ENCODE measurements at places on chromosomes 6 and 20.
A peak's percentile ranks its signal among the peaks of the same experiment; 100 is the strongest.

DNA sequence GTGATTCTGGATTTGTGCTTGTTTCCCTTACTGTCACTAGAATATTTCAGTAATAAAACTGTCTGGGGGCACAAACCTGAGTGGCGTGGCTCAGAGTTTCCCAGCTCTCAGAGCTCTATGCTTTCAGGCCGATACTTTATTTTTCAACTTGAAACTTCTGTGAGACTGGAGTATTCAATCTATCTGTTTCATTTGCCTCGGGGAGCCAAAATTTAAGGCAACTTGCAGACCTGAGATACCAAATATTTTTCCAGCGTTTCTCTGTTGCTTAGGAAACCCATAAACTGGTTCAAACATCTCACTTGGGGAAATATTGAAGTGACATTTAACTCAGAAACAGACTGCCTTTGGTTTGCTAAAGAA lies 74.7 kb downstream of the SOBP start:
- DNase-seq: no peak

- no peak for DNase-seq
These were observed 94.1 kb downstream of the CDH22 start for GRCh38 chr20:46213946-46214823.

DNA sequence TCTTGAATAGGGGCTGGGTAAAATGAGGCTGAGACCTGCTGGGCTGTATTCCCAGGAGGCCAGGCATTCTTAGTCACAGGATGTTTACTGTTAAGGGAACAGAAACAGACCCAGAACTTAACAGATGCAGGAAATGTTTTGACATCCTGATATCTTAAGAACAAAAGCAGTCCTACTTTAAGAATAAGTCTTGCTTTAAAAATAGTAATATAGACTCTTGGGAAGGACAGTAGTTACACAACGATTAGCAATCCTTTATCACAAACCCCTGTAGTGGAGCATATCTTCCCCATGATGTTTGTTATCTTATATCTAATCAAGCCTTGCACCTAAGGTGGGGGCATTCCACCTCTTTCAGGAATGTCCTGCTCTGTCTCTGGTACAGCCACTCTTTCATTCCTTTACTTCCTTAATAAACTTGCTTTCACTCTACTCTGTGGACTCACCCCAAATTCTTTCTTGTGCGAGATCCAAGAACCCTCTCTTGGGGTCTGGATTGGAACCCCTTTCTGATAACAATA lies 493.7 kb upstream of the SULF2 start:
- peak; percentile 92 for DNase-seq

GRCh38 chr20:23568320-23568970 lies at the start of gene CST9L:
CST9L (minus strand) TSS chr20:23568484; CDS start chr20:23568450, 34 bp downstream.
- DNase-seq: peak; percentile 72

- DNase-seq: peak; percentile 72
These were observed 34.7 kb downstream of the KIF25 start for GRCh38 chr6:168032005-168032760.

DNA sequence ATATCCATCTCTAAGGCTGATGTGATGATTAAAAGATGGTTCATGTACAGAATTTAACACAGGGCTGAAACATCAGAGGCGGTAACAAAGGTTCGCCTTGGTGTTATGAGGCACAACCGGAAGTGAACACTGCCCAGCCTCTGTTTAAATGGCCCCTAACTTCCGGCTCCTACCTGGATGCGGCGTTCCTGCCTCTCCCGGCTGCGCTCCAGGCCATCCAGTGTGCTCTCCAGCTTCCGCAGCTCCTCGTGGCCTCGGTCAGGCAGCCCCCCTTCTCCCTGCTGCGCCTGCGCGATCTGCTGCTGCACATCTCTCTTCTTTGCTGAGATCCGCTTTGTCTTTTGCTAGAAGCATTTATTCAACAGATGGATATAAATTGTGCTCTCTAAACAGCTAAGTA lies 195.3 kb downstream of the SYNE1 start:
- DNase-seq: no peak

DNA sequence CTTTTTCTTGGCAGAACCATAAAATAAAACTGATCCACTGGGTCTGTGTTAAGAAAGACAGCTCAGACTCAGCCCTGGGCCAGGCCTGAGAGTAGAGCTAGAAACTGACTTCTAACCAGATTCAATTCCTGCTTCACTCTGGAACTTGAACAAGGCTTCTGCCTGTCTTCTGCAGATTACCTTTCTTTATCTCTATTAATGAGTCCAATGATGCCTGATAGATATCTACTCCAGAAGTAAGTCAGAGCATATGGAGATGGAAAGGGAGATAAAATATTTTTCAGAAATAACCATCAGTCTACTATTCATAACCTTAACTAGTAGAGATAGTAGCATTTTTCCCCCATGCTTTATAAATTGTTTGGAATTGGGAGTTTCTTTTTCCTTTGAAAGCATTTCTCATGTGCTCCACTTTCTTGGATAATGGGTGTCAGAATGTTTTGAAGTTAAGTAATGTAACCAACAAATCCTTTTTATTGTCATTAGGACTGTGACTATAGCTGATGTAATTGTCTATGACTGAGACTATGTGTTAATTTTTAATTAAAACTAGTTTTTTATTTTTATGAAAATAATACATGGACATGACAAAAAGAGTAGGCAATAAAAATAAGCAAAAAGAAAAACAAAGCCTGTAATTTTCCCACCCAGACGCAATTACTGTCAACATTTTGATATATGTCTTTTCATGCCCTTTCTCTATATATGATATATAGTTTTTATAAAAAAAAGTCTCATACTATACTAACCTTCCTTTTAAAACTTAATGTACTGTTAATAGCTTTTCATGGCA lies 7.2 kb downstream of the SOBP start:
- no peak for DNase-seq

DNA sequence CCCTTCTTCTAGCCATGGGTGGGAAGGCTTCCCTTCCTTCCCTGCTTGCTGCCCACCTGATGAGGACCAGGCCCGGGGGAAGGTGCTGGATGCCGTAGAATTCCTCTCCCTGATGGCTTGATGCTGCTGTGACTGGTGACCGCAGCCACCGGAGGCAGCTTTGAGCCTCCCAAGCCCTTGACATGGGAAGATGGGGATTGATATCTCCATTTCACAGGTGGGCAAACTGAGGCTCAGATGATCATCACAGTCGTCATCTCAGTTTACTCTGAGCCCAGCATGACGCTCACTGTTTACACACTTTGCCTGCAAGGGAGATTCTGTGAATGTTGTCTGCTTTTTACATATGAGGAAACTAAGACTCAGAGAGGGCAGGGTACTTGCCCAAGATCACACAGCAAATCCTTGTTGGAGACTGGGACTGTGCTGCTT lies 43.9 kb downstream of the SRC start:
- peak; percentile 57 for DNase-seq

DNA sequence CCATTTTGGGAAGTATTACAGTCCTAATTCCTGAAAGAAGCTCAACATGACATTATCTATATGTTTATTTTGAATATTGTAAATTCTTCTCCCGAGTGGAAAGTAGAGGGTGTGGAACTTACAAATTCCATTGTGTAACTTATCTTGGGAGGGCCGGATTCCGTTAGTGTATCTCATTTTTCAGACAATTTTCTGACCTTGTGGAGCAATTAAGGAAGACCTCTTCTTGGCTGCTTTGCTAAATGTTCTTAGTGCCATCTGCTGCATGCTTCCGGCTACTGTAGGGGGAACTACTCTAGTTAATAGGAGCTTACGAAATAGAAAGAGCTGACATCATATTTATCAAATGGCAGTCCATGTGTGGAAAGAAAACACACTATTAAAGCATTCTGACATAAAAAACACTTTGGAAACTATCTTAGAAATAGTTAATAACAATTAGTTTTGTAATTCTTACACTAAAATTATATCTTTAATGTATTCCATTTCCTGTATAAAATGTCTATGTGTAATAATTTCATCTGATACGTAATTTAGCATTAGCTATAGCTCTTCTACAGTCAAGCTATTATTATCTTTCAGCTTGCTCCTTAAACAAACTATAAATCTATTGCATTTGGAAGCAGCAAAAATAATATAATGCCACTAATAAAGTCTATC lies 41.5 kb upstream of the KCNQ5 start:
- peak; percentile 77 for DNase-seq

DNA sequence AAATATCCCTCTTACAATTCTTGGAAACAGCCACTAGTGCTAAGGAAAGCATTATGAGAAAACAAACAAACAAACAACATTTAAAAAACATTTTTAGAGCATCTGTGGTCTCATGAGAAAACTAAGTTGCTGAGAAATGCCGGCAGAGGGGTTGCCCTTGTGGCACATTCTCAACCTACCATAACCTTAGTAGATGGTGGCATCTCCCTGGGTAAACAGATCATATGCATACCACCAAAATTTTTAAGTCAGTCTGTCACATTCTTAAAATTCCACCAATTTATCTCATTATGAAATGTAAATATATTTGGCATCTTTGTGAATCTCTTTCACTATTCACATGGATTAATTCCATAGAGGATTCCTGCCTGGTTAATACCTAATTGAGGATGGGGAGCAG lies 575.7 kb upstream of the MARCKS start:
- peak; percentile 18 for DNase-seq

GRCh38 chr6:75449630-75450206 lies 43.9 kb downstream of the FILIP1 start:
- no peak for DNase-seq

DNA sequence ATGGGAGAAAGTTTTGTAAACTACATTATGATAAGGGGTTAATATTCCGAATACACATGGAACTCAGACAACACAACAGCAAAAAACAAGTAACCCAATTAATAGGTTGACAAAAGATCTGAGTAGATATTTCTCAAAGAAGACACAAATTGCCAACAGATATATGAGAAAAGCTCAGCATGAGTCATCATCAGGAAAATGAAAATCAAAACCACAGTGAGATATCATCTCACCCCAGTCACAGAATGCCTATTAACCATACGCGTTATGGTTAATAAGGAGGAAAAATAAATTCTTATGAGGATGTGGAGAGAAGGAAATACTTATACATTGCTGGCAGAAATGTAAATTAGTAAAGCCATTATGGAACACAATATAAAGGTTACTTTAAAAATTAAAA lies 695.0 kb downstream of the COL12A1 start:
- DNase-seq: no peak

DNA sequence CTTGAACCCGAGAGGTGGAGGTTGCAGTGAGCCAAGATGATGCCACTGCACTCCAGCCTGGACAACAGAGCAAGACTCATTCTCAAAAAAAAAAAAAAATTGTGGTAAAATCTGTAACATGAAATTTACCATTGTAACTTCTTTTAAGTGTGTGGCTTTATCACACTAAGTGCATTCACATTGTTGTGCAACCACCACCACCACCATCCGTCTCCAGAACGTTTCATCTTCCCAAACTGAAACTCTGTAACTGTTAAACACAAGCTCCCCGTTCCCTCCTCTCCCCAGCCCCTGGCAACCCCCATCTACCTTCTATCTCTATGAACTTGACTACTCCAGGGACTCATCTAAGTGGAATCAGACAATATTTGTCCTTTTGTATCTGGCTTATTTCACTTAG lies 29.7 kb downstream of the PDRG1 start:
- no peak for DNase-seq

DNA sequence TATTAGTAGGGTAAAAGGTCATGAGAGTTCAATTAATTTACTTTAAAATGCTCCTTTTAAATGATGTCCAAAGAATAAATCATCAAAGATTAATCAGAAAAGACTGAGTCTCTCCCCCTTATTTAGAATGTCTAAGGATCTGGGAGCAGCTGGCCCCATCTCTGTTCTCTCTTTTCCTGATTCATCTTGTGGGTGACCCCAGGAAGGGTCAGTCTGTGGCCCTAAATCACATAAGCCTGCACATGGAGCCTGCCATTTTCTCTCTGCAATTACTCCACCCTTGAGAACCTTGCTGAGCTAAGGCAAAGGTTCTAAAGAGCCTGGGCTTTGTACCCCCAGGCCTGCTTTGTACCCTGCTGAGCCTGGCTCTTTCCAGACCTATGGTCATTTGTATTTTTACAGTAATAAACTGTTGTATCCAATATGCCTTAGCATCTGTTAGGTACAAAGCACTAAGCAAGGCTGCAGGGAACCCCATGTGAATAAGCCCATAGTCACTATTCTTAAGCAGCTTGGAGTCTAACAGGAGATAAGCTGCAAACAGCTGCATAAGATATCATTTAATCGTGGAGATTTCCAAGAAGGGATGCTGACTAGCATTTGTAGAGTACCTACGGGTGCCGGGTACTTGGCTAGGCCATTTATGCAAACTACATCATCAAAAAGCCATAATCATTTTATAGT lies 431.0 kb upstream of the MARCKS start:
- no peak for DNase-seq

DNA sequence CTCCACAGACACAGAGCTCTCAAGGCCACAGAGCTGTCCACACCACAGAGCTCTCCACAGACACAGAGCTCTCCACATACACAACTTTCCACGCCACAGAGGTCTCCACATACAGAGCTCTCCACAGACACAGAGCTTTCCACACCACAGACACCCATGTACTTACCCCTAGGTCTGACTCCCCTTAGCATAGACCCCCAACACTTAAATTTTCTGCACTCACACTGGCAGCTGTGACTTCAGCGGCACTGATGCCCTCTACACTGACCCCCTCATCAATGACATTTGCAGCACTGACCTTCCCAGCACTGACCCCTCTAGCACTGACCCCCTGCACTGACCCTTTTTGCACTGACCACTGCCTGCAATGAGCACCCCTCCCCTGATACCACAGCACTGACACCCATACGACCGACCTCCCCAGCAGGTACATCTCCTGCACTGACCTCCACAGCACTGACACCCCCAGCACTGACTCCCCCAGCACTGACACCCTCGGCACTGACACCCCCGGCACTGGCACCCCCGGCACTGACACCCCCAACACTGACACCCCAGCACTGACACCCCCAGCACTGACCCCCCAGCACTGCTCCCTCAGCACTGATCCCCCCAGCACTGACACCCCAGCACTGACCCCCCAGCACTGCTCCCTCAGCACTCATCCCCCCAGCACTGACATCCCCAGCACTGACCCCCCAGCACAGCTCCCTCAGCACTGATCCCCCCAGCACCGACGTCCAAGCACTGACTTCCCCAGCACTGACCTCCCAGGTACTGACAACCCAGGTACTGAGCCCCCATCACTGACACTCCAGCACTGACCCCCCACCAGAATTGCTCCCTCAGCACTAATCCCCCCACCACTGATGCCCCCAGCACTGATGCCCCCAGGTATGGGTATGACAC lies 56.5 kb downstream of the ERMARD start:
- no peak for DNase-seq

GRCh38 chr6:120960761-120961160 lies 373.5 kb downstream of the TBC1D32 start:
- no peak for DNase-seq

- DNase-seq: no peak
These were observed 549.6 kb upstream of the CITED2 start for GRCh38 chr6:139923964-139924475.
